ENCODE measurements at places on chromosomes 2 and 18.

DNA sequence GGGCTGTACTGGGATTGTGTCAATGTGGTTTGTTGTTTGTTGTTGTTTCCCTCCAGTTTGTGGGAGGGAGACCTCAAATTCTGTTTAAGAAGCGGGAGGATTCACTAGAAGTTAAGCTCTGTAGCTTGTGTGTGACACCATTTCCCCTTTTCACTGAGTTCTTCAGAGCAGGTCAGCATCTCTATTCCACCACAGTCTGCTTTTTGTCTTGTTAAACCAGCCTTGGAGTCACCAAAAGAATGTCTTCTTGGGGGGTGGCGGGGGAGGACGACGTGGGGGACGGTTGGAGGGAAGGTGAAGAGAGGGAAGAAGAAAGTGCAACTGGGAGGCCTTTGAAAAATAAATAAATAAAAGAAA is 2.3 kb upstream of the BCL11A start:
- no peak for DNase-seq

DNA sequence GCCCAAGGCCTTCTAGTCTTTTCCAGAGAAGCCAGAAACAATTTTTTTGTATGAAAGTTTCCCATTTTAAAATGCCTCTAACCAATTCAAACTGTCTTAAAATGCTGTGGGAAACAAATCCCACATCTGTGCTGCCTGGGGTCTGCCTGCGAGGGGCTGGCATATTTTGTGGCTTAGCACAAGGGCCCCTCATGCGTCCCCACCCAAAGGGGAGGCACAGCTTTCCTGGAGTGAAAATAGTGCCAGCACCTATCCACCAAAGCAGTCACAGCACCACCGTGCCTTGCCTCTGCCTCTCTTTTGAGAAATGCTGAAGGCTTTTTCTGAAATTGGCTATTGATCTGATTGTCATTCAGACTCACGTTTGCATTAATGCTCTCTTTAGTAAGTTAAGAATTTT is 22.2 kb upstream of the GNAL start:
- no peak for DNase-seq

- DNase-seq = no peak
Observed at GRCh38 chr2:57806449-57806968, 240.1 kb upstream of the VRK2 start.

- DNase-seq = no peak
Observed at GRCh38 chr2:43317680-43318079, 91.3 kb upstream of the ZFP36L2 start.

GRCh38 chr18:54335638-54336173 is 22.0 kb downstream of the STARD6 start:
- DNase-seq = no peak

GRCh38 chr2:36405183-36405582 is 49.6 kb downstream of the CRIM1 start:
- no peak for DNase-seq

DNA sequence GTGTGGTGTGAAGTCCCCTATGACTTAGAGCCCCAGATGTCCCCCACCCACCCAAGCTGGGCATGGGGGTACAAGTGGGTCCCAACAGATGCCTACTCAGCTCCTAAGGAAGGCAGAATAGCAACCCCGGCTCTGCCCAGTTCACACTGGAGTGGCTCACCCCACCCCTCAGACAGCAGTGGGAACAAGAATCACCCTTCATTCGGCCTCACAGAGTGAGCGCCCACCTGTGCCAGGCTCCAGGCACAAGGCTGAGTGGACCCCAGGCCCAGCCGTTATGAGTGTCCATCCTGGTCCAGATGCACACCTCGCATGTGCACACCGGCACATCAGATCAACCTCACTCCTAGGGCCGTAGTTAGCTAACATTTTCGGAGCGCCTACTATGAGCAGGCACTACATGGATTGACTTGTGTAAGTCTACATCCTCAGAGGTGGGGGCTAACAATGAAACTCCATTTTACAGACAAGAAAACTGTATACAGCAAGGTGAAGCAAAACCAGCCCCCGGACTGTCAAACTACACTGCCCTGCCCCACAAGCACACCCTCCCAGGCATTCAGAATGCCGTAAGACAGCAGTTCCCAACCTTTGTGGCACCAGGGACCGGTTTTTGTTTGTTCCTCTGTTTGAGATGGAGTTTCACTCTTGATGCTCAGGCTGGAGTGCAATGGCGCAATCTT is 2.8 kb upstream of the ASTL start:
- no peak for DNase-seq

DNA sequence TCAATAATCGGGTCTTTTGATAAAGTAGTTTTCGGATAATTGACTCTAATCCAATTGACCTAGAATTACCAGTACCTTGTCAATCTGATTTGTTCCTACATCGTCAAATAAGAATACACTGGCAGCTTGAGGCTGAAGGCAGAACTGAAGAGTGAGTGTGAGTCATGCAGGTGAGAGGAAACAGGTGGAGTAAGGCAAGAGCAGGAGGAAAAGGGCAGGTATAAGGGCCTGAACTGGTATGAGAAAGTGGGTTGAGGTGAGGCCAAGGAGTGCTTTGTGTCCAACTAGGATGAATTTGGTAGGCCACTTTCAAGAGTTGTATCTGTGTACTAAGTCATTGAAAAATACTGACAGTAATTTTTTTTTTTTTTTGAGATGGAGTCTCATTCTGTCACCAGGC is 186.0 kb downstream of the ZNF385B start:
- DNase-seq = no peak

- DNase-seq = no peak
Observed at GRCh38 chr2:230324503-230324902, 2.5 kb upstream of the SP140L start.

DNA sequence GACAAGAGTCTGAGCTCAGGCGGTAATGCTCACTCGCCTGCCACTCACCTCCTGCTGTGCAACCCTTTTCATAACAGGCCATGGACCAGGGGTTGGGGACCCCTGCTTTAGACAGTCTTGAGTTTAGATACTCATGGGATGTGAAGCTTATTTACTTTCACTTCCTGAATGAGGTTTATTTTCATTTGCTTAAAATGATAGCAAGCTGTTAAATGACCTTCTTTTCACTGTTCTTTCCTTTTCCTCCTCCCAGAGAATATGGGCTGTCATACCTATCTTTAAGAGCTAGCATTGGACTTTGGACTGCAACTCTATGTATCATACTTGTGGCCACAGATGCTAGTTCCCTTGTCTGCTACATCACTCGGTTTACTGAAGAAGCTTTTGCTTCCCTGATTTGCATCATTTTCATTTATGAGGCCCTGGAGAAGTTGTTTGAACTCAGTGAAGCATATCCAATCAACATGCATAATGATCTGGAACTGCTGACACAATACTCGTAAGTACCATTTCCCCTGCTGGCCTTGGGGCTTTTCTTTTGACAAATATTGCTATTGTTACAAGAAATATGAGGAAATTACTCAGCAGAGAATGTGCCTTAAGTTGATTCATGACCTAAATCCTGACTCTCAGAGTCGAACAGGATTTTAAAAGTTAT is 168.5 kb downstream of the DPP4 start:
- no peak for DNase-seq

GRCh38 chr2:132477962-132478361 is 61.4 kb downstream of the GPR39 start:
- no peak for DNase-seq

All from hematopoietic multipotent progenitor cell (in vitro differentiated cells).